Lung (tissue), 17 donors: ENCODE measurements at places on chromosomes 3 and 15.
A peak's percentile ranks its signal among the peaks of the same experiment; 100 is the strongest.

DNA sequence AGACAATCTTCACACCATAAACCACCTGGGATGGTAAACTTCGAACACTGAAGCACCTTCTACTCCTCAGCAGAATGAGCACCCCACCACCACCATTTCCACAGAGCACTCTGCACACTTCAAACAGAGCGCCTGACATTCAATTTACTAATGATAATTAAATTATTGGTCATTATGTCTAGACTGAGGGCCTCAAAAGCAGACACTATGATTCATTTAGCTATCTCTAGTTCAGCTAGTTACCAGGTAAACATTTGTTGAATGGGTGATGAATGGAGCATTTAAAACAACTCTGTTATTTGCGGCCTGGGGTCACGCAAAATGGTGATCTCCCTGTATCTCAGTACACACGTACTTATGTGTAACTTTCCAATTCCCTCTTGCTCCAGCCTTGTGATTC is 40.9 kb downstream of the ACAP2 start:
- no peaks in the 10 kb centered on the region for H3K4me1 ChIP-seq
- H3K27me3 ChIP-seq: no peaks in the 10 kb centered on the region

- no peaks in the 10 kb centered on the region for H3K27me3 ChIP-seq
- DNase-seq: no peak
- H3K27ac ChIP-seq: no peak overlapping the region
- no peaks in the 10 kb centered on the region for H3K36me3 ChIP-seq
- H3K4me3 ChIP-seq: no peak overlapping the region
- no peaks in the 10 kb centered on the region for H3K4me1 ChIP-seq
These were observed 6.6 kb upstream of the ADGRG7 start for GRCh38 chr3:100602506-100603444.

DNA sequence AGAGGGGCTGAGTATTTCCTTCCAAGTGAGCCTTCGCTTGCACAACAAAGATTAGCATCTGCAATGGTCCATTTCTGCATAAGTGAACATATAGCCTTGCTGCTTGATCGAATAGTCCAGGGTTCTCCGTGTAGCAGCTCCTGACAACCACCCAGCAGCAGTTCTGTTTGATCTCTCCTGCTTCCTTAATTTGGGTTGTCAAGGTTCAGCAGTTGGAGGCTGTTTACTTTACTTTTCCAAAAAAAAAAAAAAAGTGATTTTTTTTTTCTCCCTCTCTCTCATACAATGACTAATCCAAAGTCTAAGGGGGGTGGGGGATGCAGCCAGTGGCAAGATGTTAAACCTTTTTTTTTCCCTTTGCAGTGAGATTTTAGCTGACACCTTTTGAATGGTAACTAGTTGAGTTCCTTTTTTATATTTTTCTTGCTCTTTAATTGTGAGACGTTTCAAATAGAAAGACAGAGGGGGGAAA is 3.6 kb downstream of the FOXP1 start:
- DNase-seq: peak; percentile 41
- H3K27ac ChIP-seq: peak overlapping the region; percentile 41
- peaks cover 22% of the 10 kb centered on the region for H3K27me3 ChIP-seq
- peaks cover 2% of the 10 kb centered on the region for H3K4me1 ChIP-seq
- H3K4me3 ChIP-seq: no peak overlapping the region

DNA sequence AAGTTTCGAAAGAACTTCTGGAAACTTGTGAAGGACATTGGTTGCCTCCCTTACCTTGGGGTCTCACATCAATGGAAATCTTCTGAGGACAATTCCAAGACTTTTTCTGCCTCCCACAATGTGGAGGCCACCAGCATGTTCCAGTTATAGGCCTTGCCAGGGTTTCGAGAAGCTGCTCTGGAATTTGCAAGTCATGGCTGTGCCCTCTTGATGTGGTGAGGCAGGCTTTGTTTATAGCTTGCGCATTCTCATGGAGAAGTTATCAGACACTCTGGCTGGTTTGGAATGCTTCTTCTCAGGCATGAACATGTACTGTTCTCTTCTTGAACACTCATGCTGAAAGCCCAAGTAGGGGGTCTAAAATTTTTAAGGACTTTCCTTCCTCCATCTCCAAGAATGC is 4.1 kb downstream of the CXCR6 start:
- H3K4me3 ChIP-seq: no peak overlapping the region
- no peak overlapping the region for H3K27ac ChIP-seq
- peaks cover 47% of the 10 kb centered on the region for H3K36me3 ChIP-seq
- DNase-seq: no peak
- no peaks in the 10 kb centered on the region for H3K4me1 ChIP-seq

DNA sequence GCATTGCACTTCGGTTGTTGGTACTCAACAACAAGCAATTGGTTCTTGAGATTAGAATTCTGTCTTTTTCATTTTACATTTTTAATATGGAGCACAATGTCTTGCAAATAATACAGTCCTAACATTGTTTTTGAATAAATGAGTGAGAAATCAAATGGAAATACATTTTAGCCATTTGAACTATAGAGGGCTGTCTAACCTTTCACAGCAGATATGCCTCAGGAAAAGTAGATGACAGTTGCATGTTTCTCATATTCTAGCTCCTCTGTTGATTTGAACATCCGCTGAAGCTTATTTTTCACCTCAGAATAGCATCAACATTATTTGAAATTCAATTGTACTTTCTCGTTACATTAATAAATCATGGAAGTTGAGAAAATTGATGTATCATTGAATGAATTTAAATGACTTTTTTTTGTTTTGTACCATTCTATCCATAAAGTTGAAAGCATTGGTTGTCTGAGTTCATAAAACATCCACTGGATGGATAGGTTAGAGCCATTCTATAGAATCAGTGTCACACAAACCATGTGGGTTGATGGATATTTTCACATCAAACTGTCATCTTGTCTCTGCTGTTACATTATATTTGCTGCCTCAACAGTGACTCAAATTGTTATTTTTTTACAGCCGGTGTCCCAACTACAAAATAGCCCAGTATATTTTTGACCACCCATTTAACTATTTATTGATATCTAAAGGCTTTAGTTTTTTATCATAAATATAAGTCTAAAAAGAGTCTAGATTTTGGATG is 928.3 kb downstream of the NSUN3 start:
- no peak overlapping the region for H3K27ac ChIP-seq
- H3K27me3 ChIP-seq: peaks cover 23% of the 10 kb centered on the region
- DNase-seq: no peak
- H3K4me3 ChIP-seq: no peak overlapping the region
- H3K4me1 ChIP-seq: no peaks in the 10 kb centered on the region

DNA sequence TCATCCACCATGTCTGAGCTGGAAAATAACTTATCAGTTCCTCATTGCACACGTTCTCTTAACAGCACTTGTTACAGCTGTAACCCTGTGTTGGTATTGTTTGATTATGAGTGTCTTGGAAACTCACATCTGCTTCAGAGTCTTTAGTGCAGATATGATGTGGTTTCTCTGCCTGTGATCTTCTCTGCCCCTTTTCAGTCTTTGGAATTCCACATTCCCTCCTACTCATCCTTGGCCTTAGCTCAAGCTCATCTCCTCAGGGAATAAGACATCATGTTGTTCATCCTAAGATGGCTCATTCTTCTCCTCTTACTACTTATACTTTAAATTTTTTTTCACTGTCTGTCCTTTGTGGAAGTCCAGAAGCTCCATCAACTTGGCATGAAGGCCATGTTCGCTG is 77.7 kb downstream of the SYNPR start:
- H3K27me3 ChIP-seq: no peaks in the 10 kb centered on the region
- H3K4me3 ChIP-seq: no peak overlapping the region
- no peak for DNase-seq
- no peak overlapping the region for H3K27ac ChIP-seq
- H3K4me1 ChIP-seq: no peaks in the 10 kb centered on the region

DNA sequence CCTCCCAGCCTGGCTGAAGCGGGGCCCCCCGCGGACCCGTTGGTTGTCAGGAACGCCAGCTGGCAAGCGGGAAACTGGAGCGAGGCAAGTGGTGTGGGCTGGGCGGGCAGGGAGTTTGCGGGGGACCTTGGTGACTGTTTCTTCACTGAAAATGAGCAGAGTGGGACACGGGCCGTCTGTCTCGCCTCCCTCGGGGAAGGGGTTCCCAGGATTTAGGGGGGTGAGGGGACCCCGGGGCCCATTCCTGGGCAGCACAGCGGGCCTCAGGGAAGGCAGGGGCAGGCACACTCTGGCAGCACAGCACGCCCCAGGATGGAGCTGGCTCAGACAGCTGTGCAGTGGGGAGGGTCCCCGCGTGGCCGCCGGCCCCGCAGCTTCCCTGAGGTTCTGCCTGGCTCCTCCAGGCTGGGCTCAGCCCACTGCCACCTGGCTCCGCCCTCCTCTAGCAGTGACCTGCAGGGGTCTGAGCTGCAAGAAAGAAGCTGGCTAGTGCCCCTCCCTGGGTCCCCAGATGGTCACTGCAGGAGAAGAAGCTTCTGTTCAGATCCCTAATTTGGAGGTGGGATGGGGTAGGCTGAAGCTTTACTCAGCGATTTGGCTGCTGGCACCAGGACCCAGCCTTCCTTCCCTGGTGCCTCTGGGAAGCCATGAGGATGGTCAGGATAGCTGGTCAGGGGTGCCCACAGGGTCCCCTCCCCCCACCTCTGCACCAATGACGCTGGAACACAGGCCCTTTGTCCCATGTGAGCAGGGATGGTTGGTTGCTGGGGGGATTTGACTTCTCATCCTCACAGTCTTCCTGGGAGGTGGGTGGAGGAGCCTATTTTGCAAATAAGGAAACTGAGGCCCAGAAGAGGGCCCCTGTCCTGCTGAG is 90.4 kb downstream of the TBC1D2B start:
- no peak overlapping the region for H3K4me3 ChIP-seq
- H3K4me1 ChIP-seq: peaks cover 12% of the 10 kb centered on the region
- no peaks in the 10 kb centered on the region for H3K36me3 ChIP-seq
- H3K27ac ChIP-seq: no peak overlapping the region

DNA sequence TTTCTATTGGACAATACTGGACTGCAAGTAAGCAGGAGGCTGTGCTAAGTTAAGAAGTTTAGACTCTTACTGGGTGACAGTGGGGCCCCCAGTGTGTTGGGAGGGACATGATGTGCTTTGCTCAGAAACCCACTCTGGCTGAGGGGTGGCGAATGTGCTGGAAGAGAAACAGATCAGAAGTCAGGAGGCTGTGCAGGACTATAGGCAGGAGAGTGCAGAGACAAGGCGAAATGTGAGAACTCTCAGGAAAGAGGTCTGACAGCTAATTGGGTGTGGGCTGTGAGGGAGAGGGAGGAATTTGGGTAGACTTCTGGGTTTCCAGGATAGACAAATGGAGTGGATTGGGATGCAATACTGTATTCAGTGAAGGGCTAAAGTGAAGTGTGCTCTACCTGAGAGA is 12.0 kb downstream of the SLC24A1 start:
- no peaks in the 10 kb centered on the region for H3K27me3 ChIP-seq
- no peak for DNase-seq
- no peak overlapping the region for H3K4me3 ChIP-seq

GRCh38 chr3:195613468-195614069 is 29.8 kb upstream of the APOD start:
- H3K36me3 ChIP-seq: no peaks in the 10 kb centered on the region
- H3K27me3 ChIP-seq: no peaks in the 10 kb centered on the region
- no peak overlapping the region for H3K4me3 ChIP-seq
- no peak for DNase-seq

DNA sequence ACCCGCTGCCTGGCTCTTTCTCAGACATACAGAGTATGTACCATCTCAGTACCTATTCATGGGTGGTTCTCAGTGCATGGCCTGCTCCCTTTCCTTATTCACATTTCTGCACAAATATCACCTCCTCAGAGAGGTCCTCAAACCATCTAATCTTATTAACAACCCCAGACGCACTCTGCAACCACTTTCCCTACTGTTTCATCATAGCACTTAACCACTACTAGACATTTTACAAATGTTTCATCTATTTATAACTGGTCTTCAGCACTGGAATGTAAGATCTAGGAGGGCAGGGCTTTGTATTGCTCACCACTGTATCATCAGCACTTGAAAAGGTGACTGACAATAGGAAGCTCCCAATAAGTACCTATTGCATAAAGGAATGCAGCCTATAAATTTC is 45.1 kb downstream of the TNIK start:
- H3K27me3 ChIP-seq: no peaks in the 10 kb centered on the region
- no peaks in the 10 kb centered on the region for H3K36me3 ChIP-seq
- H3K4me1 ChIP-seq: peaks cover 35% of the 10 kb centered on the region
- no peak for DNase-seq
- no peak overlapping the region for H3K27ac ChIP-seq

- H3K4me3 ChIP-seq: no peak overlapping the region
- H3K27ac ChIP-seq: no peak overlapping the region
- H3K4me1 ChIP-seq: no peaks in the 10 kb centered on the region
- no peak for DNase-seq
- no peaks in the 10 kb centered on the region for H3K27me3 ChIP-seq
- H3K36me3 ChIP-seq: no peaks in the 10 kb centered on the region
These were observed 80.3 kb downstream of the PEX5L start for GRCh38 chr3:179956416-179956830.

- no peaks in the 10 kb centered on the region for H3K36me3 ChIP-seq
- H3K27ac ChIP-seq: no peak overlapping the region
- H3K4me1 ChIP-seq: no peaks in the 10 kb centered on the region
- H3K4me3 ChIP-seq: no peak overlapping the region
- DNase-seq: no peak
- no peaks in the 10 kb centered on the region for H3K27me3 ChIP-seq
These were observed 377.5 kb upstream of the NR2F2 start for GRCh38 chr15:95953032-95953431.
